ENCODE measurements at places on chromosomes 11 and 22.

DNA sequence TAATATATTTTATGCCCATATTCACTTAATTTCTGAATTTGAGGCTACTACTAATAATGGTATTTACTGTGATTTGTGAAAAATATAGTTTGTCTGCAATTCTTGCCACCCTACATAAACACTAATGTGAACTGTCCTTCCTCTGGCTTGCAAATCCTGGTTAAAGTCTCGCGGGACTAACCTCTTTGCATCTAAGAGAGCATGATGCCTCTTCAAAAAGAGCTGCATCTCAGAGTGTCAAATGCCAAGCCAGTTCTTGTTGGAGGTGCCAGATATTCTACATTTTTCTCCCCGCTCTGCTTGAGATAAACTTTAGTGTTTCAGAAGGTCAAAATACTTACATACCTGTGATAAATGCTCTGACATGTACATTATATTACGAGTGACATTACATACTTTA is 2.1 kb downstream of the ARHGAP42 start:
- no peak for DNase-seq

GRCh38 chr11:123178186-123178585 is 16.9 kb downstream of the CLMP start:
- DNase-seq = no peak

- DNase-seq = no peak
These were observed 1.1 kb upstream of the CBL start for GRCh38 chr11:119205080-119205479.

DNA sequence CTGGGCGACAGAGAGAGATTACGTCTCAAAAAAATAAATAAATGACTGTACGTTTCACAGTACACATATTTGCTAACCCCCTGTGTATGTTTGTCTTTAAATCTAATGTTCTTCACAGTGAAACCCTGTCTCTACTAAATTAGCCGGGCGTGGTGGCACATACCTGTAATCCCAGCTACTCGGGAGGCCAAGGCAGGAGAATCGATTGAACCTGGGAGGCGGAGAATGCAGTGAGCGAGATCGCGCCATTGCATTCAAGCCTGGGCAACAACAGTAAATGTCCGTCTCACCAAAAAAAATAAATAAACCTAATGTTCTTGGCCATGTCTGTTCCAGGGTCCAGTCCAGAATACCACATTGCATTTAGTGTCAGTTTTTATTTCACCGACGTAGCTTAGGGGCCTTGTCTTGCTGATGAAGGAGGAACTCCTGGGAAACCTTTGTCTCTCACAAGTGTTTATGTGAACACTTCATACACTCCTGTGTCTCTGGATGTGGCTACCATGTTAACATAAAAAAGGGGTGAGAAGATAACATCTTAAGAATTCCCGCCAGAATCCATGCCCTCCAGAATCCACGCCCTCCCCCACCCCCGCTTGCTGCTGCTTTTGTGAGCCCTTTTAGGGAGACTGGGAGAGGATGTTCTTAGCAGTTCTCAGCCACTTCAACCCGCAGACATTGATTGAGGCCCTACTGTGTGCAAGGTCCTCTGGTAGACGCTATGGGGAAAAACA is 5.0 kb upstream of the SERHL2 start:
- DNase-seq = no peak

DNA sequence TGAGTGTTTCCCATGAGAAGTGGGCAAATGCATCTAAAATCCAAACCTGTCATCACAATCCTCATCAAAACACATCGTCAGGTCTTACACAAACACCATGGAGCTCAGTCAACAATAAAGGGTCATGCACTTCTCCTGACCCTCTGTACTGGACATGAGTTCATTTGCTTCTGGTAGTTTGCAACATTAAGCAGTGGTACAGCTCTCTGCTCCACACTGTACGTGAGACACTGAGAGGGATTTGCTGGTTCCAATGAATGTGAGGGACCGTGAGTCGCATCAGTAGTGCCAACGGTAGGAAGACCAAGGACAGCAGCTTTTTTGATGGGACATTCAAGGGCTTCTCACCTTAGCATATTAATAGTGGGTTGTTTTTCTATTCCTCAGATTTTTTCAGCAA is 752.3 kb downstream of the OPCML start:
- no peak for DNase-seq

DNA sequence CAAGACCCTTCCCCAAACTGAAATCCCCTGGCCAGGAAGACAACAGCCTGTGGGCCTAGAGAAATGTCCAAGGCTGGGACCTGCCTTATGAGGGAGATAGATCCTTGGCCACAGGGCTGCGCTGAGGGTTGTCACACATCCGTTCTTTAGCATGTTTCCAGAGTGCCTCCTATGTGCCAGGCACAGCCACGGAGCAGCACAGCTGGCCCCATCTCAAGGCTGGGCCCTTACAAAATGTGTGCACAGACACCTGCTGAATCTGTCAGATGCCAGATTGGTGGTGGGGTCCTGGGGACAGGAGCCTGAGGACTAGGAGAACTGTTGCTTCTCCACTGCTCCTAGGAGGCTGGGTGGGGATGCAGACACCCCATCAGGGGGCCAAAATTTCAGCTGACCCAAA is 11.2 kb downstream of the GRIK4 start:
- DNase-seq = no peak

All from CD4-positive, alpha-beta T cell treated with Interferon alpha-2 for 1 hour (primary cell).